DMS153 (cell line): ENCODE measurements at places on chromosomes 11 and 22.
A peak's percentile ranks its signal among the peaks of the same experiment; 100 is the strongest.

DNA sequence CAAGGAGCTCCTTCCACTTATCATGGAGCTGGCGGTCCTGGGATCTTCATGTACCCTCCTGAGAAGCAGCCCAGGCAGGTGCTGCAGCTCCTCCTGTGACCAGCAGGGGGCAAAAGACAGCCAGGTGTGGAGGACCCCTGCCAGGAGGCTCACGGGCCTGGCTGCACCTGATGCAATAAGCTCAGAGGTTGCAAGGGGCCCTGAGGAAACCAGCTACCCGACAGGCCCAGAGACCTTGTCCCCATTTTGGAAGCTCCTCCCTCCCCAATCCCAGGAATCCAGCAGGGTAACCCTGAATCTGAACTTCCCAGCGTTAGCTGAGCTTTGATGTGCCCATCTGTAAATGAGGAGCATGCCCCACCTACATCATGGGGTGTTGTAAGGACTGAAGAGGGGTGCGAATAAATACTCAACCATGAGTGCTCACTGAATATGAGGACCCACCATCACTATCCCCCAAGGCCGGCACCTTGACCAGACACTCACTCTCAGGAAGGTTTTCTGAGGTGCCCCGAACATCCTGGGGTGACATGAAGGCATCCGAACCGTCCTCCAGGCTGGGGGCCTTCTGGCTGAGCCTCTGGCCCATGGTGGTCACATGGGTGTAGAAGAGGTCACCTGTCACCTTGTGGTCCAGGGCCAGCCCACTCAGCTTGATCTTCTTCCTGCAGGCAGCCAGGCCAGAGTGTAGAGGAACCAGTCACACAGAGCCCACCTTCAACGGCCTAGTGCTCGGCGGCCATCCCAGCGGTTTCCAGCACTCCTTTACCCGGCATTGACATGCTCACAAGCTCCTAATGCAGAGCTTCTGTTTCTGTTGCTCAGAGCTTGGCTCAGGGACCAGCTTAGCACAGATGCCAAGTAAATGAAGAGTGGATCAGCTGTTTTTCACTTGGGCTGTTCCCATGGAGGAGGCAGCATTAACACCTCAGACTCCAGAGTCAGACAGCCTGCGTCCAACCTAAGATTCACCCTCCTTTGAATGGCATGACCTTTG lies 21.7 kb downstream of the SLC43A1 start:
- peak; percentile 29 for DNase-seq

DNA sequence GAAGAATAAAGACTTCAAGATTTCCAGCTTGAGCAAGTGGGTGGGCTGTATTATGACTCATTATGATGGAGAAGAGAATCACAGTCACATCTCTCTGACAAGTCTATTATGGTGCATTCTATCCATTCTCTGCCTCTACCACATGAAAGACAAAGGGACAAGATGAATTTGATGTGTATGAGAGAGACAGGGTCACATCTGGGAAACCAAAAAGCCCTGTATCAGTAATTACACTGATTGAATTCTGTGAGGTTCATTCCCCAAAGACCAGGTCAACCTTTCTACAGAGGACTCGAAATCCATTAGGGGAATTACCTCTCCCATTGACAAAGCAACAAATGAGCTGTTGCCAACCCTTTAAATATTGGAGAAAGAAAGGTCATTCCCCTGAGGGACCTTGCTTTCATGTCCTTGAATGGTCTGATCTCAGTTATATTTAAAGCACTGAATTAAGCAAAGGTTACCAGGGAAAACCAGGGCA lies 109.6 kb downstream of the USP35 start:
- DNase-seq, result no peak

DNA sequence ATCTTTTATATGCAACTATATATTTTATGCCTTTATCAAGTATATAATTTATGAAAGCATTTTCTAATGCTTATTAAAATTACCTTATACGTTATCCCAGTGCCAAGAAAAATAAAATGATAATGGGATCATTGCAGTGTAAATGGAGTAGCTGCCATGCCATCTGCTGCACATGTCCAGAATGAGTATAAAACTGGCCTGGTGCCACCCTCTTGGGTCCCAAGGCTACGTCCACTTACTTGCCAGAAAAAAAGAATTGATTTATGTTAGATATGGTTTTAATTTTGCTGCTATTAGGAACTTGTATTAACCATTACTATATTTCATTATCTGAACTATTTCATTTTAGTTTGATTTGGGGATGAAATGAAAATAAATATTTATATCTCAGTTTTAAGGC lies 1127.1 kb upstream of the CNTN5 start:
- no peak for DNase-seq

- DNase-seq, result no peak
Measured at GRCh38 chr11:35853971-35854370, 89.9 kb upstream of the LDLRAD3 start.

DNA sequence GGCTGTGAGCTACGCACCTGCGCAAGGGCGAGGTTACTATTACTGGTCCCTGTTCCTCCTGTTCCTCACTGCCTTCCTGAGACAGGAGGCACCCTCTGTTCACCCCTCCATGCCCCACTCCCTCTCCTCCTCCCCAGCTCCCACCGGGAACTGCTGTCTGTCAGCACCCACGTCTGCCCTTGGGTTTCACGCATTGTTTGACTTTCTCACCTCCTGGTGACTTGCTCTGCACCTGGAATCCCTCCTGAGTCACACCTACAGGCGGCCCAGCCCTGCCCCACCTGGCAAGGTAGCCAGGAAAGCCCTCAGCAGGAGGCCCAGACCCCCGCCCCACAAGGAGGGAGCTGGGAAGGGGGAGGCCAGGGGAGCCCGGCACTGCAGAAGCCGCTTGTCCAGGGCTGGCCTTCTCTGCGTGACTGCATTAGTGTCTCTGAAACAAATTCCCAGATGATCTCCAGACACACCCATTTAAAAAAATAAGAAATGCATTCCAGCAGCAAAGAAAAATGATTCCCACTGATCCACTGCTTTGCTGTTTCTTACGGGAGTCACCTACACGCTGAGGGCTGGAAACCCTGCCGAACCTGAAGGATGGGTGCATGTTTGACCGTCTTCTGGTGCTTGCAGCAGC lies 86.4 kb downstream of the CELSR1 start:
- DNase-seq, result no peak

GRCh38 chr11:2770761-2771301 lies 71.0 kb upstream of the KCNQ1OT1 start:
- DNase-seq, result no peak

- DNase-seq, result no peak
Measured at GRCh38 chr11:9741260-9741659, 77.4 kb downstream of the SWAP70 start.

GRCh38 chr11:117441146-117441975 lies 113.7 kb downstream of the CEP164 start:
- no peak for DNase-seq

DNA sequence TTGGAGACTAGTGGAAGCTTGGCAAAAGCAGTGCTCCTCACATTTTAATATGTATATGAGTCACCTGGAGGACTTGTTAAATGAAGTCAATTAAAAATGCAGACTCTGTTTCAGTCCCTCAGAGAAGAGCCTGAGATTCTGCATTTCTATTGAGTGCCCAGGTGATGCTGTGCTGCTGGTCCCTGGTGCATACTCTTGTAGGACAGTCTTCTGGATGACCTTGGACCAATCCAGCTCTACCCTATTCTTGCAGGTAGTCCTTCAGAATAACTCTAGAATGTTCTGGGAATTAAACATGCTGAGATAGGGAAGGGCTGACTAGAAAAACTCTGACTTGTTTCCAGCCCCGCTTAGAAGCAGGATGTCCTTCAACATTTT lies 115.9 kb downstream of the CASP12 start:
- no peak for DNase-seq

DNA sequence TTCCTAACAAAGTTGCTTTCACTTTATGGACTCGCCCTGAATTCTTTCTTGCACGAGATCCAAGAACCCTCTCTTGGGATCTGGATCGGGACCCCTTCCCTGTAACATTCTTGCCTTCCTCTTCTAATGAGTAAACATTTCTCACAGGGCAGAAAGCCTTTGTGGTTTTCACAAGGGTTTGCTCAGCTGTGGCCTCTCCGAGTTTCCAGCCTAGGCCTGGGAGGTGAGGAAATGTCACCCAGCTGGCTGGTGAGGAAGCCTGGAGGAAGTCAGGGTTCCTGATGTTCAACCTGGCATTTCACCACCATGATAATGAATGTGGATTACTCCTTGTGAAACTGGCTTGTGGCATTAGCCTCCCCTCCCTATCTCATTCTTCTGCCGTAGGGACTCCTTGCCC lies 224.9 kb downstream of the DSCAML1 start:
- peak; percentile 14 for DNase-seq

DNA sequence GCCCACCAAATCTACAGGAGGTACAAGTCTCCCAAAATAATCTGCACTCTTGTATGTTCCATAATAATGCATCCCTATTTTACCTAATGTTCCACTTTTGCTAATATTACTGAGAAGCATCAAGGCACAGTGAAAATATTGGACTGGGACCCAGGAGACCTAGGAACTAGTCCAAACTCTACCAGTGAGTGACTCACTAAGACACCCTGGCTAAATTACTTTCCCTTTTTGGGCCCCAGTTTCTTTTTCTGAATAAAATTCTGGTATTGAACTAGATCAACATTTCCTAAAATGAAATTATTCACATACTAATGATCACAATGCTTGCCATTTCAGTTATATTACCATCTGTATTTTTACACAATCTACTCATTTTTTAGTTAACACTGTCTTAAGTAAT lies 19.6 kb downstream of the THAP12 start:
- no peak for DNase-seq

GRCh38 chr22:17284466-17284865 lies 65.2 kb upstream of the ADA2 start:
- DNase-seq, result no peak

- no peak for DNase-seq
Measured at GRCh38 chr22:48560389-48560751, 1267.3 kb downstream of the BRD1 start.

- no peak for DNase-seq
Measured at GRCh38 chr11:92890846-92891245, 78.6 kb upstream of the MTNR1B start.

DNA sequence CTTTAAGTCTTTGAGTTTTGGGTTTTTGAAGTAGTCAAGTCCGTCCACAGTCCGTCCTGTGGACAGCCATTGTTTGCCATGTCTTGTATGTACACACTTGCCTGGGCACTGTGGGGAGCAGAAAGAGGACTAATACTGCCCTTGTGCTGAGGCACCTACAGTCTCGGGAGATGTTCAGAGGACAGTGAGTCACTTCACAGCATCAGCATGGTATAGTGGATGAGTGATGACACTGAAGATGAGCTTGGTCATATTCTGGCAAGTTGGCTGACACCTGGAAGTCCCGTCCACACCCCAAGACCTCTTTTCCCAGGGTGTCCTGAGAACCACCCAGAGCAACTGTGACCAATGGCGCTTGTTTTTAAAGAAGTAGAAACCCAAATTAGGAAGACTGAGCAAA lies 29.2 kb downstream of the NF2 start:
- DNase-seq, result no peak

DNA sequence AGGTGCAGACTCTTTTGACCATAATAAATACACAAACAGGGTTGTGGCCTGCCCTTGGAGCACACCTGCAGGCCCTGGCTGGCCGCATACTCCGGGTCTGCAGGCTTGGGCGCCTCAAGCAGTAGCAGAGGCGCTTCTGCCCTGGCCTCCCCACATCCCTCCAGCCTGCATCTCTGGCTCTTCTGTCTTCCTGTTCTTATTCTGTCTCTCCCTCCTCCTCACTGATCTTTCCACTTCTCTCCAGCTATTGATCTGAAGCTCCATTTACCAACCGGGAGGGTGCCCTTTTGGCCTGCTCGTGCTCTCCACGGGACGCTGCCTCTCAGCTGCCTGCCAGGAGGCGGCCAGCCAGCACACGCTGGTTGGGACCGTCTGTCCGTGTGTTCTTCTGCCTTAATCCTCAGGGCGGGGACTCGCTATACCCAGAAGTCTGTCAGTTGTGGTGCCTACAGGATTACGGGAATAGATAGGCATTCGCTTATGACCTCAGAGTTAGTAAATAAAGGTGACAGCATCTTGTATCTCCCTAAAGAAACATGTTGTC lies 5.2 kb downstream of the UPB1 start:
- DNase-seq, result no peak

GRCh38 chr11:10461276-10461790 lies 6.3 kb downstream of the AMPD3 start:
- no peak for DNase-seq

GRCh38 chr11:65700399-65700798 lies 11.7 kb upstream of the KAT5 start:
- no peak for DNase-seq

- DNase-seq, result no peak
Measured at GRCh38 chr11:1990872-1991578, 6.6 kb downstream of the H19 start.

DNA sequence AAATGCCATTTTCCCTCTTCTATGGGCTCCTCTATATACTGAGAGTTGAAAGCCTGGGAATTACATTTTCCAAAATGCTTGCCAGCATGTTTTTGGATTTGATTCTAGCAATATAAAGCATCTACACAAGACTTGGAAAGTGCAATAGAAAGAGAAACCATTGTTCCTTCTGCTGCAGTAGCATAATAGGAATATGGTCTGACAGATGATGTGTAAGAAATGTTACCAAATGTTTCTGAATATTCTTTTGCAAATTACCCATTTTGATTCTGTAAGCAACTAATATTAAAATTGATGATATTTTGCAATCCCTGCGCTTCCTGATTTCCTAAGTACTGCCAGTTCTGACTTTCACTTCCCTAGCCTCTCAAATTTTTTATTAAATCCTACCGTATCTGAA lies 61.6 kb downstream of the CASP12 start:
- DNase-seq, result no peak

DNA sequence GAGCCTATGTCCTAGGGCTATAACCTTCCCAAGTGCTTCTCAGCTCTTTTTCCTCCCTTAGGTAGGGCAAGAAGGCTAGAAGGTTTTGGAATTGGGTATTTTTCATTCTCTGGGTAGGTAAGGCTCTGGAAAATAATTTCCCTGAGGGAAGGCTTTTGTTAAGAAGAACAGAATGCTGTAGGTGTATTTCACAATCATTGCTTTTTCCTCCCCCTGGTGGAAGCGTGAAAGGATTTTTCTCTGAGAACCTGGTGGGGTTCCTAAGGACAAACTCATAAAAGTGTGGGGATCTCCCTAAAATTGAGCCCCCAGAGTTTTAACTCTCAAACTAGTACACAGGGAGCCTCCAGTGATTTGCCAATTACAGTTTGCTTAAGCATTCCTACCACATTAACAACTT lies 41.1 kb upstream of the NARS2 start:
- no peak for DNase-seq
